Iris pigment epithelial cell (primary cell): ENCODE measurements at places on chromosomes 4 and X.

DNA sequence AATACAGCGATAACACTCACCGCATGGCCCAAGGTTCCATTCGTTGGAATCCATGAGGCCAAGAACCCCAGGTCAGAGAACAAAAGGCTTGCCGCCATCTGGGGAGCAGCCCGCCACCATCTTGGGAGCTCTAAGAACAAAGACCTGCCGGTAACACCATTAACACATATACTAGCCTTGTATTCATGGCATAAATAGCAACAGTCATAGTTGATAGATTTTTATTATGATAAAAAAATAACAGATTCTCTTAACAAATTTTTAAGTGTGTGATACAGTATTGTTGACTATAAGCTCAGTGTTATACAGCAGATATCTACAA lies 309.4 kb downstream of the GLUD2 start:
- DNase-seq: no peak

- no peak for DNase-seq
Measured at GRCh38 chr4:3781193-3781886, 15.2 kb downstream of the ADRA2C start.

GRCh38 chrX:15989716-15990115 lies 133.6 kb upstream of the GRPR start:
- no peak for DNase-seq

GRCh38 chrX:94216738-94217137 lies 542.7 kb downstream of the FAM133A start:
- no peak for DNase-seq

GRCh38 chr4:8320386-8320750 lies 50.8 kb downstream of the HTRA3 start:
- DNase-seq: no peak

DNA sequence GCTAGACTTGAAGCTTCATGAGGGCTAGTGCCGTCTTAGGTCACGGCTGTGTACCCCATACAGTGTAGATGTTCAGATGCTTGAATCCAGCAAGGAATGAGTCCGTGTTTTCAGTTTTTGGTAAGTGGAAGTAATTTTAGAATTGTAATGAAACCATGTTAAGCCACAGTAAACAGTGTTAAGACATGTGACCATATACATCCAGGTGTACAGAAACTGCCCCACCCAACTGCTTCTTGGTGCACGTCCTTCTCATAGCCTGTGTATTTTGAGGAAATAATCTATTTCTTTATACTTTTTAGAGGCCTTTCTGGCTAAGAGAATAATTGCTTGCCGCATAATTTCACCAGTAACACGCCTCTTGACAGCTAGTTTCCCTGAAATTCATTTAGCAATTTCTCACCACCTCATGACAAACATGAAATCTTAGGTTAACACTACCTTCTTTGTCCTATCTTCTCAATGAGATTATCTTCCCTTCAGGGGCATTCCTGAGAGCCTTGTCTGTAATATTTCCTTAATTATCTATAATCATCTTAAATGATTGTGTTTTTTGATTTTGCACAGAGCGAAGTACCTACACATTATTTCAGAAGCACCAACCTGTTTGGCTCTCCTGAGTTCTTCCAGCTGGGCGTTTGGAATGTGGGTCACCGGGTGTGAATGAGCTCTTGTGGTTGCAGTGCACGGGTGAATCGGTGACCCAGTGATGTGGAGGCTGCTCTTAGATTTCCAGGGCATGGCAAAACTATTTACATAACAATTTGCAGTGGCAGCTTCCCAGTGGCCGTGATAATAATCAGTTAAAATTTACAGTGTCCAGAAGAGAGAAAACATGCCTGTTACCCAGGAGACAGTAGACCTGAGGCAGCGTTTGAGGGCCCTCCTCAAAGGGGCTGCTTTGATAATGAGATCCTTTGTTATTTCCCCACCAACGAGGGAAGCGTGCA lies 50.2 kb upstream of the TADA2B start:
- peak; percentile 50 for DNase-seq

DNA sequence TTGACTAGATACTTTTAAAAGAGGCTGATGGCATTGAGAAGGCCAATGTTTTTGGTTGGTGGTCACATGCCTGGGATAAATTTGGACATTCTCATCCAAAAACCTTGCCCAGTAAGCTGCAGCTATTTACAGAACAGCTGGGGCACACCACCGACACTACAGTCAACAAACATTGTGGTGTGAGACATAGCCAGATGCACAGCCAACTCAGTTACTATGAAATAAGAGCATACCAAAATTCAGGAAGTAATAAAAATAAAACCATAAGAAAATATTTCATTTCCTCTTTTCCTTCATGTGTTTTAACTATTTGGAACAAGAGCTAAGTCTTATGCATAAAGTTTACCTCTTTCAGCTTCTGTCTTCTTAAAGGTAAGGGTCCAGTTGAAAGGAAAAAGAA lies 8.8 kb downstream of the PPM1K start:
- peak; percentile 15 for DNase-seq

- no peak for DNase-seq
Measured at GRCh38 chr4:100811046-100811445, 293.2 kb upstream of the EMCN start.

DNA sequence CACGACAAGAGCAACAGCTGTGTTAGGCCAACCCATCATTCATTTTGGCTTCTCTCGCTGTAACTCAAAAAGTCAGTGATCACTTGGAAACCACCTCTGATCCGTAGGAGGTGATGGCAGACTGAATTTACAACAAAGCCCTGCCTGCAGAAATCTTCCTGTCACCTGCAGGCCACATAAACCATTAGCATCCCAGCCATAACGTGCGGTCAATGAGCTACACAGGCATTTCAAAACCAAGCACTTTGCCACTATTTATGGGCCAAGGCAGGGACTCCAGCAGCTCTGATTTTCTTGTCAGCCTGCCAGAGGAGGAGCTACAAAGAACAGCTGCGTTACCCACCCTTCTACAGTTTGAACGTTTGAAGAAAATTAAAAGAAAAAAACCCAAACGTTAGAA lies 228.1 kb upstream of the PPARGC1A start:
- no peak for DNase-seq

GRCh38 chrX:11341274-11342201 lies 48.3 kb downstream of the AMELX start:
- DNase-seq: peak; percentile 88

- peak; percentile 60 for DNase-seq
Measured at GRCh38 chrX:10414862-10415261, 205.5 kb downstream of the MID1 start.

GRCh38 chrX:12278151-12278550 lies 139.9 kb downstream of the FRMPD4 start:
- no peak for DNase-seq

DNA sequence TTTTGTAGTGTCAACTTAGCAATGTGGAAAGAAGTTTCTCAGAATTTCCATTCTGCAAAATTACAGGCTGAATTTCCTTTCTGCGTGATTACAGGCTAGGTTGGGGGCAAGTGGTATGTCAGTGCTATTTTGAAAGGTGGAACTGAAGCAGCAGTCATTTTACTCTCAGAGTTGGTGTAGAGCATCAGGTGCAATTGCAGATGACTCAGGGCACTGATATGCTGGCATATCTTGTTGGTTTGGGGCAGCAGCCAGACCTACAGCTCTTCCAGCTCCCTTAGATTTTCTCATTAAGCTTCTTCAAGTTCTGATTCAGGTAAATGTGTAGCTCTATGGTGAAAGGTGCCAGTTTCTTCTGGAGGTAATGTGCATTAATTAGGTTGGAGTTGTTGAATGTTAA lies 930.7 kb upstream of the PCDH10 start:
- peak; percentile 5 for DNase-seq

GRCh38 chr4:103197765-103198110 lies 405 bp downstream of the CENPE start:
- peak; percentile 40 for DNase-seq

DNA sequence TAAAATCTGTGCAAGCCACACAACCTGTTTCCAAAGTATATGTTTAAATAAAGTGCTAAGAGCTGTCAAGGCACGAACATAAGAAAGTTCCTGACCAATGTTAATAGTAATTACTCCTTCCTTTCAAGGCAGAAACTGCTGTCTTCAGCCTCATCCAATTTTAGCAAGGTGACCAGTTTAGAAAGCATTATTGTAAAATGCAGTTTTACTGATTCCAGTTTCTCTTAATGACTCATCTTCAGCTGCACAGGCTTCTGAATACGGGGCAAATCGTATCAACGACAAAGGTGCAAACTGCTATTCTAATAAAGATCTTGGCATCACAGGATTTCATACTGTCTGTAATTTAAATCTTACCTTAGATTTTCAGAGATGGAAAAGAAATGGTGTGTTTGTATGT lies 87.5 kb downstream of the PPP3CA start:
- no peak for DNase-seq

GRCh38 chrX:38347136-38347535 lies 5.3 kb upstream of the OTC start:
- DNase-seq: peak; percentile 82

- peak; percentile 27 for DNase-seq
Measured at GRCh38 chrX:47637546-47638195, 7.9 kb upstream of the CFP start.

- peak; percentile 60 for DNase-seq
Measured at GRCh38 chr4:107379054-107379869, 340.8 kb downstream of the PAPSS1 start.

DNA sequence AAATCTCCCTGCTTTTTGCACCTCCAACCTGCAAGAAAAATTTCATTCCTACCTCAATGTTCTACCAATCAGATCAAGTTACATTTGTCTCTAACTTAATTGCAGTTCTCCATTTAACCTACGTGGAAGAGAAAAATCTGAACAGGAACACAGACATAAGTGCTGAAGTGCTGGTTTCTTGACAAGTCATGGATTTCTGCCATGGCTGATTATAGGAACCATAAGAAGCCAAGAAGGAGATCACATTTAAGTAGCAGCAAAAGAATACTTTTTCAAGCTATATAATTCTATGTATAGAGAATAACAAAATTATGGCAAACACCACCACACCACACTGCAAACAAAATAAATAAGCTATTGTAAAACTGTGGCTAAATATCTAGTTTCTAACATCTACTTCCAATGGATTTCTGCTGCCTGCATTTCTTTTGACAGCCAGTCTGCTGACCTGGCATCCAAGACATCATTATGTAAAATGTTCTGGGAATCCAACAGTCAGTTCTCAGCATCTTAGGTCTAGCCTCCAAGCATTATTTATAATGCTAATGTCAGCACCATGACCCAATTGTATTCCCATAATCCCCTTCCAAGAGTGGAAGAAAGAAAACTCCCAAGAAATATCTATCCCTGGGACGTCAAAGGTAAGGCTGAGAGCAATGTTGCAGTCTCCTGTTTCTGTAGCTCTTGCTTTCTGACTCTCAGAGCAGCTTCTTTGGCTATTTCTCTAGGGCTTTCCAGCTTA lies 50.8 kb upstream of the GAB1 start:
- DNase-seq: no peak

- peak; percentile 17 for DNase-seq
Measured at GRCh38 chr4:146582864-146583263, 55.8 kb upstream of the POU4F2 start.

GRCh38 chrX:53281321-53281822 lies at the start of gene IQSEC2:
Gene IQSEC2 (minus strand): TSS chrX:53281584.
- DNase-seq: peak; percentile 83
